ENCODE measurements at places on chromosomes 12 and 14.
A peak's percentile ranks its signal among the peaks of the same experiment; 100 is the strongest.

- peak; percentile 75 for DNase-seq
Measured at GRCh38 chr14:24145690-24146452, 539 bp downstream of the PSME2 start.

- DNase-seq = peak; percentile 80
Measured at GRCh38 chr12:75790219-75790618, 241.4 kb downstream of the PHLDA1 start.

- no peak for DNase-seq
Measured at GRCh38 chr14:87158283-87158682, 834.7 kb downstream of the GALC start.

GRCh38 chr12:117797202-117797601 is 171.6 kb downstream of the KSR2 start:
- no peak for DNase-seq

GRCh38 chr12:54024127-54024526 is 4.1 kb upstream of the HOXC6 start:
- no peak for DNase-seq

GRCh38 chr12:40238266-40238902 is 13.6 kb downstream of the LRRK2 start:
- no peak for DNase-seq

- no peak for DNase-seq
Measured at GRCh38 chr12:24381790-24382189, 432.3 kb upstream of the SOX5 start.

- peak; percentile 30 for DNase-seq
Measured at GRCh38 chr14:101408077-101408831, 153.0 kb upstream of the DIO3 start.

DNA sequence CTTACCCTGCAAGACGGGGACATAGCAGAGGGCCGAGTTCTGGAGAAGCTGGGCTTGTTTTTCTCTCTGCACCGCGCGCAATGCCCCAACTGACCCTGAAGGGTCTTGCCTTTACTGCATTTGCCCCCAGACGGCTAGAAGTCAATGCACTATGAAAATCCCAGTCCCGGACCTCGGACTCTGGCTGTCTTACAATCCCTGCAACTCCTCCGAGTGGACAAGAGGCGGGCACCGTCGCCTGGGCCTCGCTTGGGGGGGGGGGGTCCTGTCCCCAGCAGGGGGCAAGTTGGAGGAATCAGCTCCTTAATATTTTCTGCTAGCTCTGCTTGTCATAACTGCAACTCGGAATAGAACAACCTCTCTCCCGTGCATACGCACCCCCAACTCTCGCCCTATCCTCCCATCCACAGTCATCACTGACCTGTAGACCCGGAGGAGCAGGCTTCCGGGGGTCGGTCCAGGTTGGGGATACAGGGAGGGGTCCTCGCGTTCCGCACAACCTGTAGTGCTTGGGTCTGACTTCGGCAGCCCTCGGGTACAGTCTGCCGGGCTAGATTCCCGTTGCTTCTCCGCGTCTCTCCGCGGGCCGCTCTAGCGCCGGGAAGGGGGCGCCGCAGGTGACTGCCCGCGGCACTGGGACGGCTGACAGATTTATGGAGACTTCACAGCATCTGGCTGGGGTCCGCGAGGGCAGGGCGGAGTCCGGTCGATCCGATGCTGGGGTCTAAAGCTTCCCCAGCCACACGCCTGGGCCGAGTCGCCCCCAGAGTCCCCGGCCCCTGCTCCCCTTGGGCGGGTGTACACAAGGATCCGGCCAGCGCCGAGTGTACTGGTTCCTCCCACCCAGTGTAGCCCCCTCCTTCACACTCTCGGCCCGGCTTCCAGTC is 3.3 kb upstream of the PAX9 start:
- DNase-seq = no peak

DNA sequence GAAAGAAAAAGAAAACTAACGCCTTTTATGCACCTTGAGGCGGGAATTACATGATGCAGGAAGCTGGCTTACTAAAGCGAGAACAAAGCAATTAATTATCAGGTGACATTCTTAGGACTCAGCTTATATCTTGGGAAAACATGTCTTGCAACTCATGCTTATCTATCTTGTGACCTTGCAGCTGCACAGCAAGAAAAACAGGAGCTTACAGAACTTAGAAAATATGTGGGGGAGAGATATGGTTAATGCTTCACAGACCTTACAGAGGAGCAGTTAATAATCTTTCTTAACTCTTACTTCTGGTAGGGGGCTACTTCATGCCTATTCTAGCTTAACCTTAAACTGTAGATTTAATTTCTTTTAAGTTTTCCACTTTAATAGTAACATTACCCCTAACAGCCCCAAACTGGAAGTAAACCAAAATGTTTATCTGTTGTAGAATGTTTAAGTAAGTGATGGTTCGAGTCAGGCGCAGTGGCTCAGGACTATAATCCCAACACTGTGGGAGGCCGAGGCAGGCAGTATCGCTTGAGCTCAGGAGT is 13.2 kb upstream of the OR11G2 start:
- no peak for DNase-seq

DNA sequence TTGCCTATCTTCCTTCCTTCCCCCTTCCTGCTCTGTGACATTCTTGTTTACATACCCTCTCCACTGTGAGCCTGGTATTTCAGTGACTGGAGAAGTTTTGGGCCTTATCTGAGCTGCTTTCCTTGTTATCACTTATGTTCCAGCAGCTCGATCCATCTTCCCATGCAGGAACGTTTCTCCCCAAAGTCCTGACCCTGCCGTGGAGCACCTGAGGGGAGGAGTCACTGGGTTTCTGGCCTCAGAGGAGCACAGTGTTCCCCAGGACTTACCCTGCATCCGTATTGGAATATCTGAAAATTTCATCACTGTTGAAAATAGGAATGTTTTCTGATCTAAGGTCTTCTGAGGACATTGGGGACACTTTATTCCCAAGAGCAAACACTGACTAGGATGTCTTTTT is 141.8 kb downstream of the CACNA1C start:
- no peak for DNase-seq

- peak; percentile 78 for DNase-seq
Measured at GRCh38 chr14:74501135-74501614, 7.6 kb downstream of the ISCA2 start.

DNA sequence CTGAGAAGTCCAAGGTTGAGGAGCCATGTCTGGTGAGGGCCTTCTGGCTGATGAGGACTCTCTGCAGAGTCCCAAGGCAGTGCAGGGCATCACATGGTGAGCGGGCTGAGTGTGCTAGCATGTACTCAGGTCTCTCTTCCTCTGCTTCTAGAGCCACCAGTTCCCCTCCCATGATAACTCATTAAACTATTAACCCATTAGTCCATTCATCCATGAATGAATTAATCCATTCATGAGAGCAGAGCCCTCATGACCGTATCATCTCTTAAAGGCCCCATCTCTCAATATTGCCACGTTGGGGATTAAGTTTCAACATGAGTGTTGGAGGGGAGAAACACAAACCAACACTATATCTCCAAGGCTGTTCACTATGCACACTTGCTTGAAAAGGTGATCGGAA is 83.7 kb downstream of the TMEM30B start:
- DNase-seq = no peak

- DNase-seq = peak; percentile 96
Measured at GRCh38 chr14:34554540-34555250, 15.2 kb upstream of the EAPP start.

DNA sequence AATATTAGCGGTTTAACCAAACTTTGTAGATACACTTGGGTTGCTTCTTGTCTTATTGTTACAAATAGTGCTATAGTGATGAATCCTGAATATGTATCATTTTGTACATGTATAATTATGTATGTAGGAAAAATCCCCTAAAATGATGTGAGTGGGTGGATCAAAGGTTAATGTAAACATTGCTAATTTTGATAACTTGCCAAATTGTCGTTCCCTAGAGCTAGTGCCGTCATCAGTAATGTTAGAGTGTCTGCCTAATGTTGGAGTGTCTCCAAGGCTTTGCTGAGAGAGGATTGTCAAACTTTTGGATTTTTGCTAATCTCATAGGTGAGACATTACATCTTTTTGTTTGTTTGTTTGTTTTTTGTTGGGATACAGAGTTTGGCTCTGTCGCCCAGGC is 44.4 kb downstream of the AEBP2 start:
- DNase-seq = no peak

GRCh38 chr12:53953831-53954693 is 641 bp upstream of the HOXC12 start:
- DNase-seq = no peak

GRCh38 chr12:50185301-50185895 is 18.2 kb upstream of the CERS5 start:
- no peak for DNase-seq

DNA sequence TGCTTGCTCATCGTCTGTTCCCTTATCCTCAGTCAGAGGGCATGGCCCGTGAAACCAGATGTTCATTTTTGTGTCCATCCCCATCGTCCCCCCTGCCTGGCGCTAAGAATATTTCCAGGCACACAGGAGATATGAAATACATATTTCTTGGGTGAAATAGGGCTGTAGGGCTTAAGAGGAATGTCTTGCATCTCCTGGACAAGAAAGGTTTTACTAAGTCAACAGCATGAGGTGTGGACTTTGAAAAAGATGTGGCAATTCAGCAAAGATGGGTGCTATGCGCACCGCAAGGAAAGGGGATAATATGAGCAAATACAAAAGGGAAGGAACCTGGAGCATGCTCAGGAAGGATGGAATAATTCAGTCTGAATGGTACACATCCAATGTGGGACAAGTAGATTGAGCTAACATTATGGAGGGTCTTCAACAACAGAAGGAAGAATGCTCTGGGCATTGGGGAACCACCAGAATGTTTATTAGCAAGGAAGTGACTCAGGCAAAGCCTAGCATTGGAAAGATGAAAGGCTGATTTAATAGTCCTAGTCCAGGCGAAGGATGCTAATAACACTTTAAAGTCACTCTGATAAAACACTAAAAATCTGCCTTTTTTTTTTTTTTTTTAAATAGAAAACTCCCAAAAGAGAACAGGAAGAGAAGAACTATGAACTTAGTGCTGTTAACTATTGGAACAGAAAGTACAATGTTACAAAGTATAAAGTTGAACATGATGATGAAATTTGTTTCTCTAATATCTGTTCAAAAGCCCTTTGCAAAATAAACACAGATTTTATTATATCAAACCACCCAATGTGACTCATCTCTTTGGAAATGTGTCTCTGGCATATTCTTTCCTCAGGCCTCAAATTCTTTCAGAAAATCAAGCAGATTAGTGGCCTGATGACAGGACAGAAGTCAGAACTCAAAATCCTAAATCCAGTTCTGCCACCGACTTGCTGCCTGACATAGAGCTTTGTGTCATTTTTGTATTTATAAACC is 449.5 kb downstream of the BCAT1 start:
- DNase-seq = peak; percentile 84

DNA sequence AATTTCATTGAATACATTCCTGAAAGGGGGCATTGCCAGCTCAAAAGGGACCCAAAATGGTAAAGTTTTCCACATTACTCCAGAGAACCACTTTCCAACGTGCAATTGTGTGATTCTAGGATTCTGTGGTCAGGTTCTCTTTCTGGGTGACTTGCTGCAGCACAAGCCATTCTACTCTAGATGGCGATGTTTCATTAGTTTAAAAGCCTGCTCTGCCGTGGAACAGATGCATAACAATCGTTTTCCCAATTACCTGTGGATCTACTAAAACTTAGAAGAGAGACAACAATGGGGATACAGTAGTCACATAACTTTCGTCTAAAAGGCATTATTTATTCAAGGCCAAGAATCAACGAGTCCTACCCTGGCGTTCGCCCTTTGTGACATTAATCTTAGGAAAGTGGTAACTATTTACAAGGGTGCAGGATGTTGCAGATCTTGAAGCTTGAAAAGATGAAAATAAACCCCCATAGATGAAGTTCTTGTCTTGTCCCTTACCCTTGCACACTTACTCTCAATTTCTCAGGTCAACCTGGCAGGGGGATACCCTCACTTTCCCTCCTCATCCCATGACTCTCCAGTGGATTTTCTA is 400.9 kb downstream of the SNAPC1 start:
- peak; percentile 60 for DNase-seq

GRCh38 chr14:45095143-45095542 is 11.2 kb downstream of the PRPF39 start:
- no peak for DNase-seq

- no peak for DNase-seq
Measured at GRCh38 chr12:49953151-49953550, 2.6 kb downstream of the AQP2 start.

- DNase-seq = no peak
Measured at GRCh38 chr12:132651444-132652100, 33.0 kb downstream of the P2RX2 start.

GRCh38 chr12:75844985-75845384 is 186.6 kb downstream of the PHLDA1 start:
- DNase-seq = no peak

- DNase-seq = peak; percentile 96
Measured at GRCh38 chr12:12439636-12440035, 82.8 kb downstream of the BORCS5 start.

DNA sequence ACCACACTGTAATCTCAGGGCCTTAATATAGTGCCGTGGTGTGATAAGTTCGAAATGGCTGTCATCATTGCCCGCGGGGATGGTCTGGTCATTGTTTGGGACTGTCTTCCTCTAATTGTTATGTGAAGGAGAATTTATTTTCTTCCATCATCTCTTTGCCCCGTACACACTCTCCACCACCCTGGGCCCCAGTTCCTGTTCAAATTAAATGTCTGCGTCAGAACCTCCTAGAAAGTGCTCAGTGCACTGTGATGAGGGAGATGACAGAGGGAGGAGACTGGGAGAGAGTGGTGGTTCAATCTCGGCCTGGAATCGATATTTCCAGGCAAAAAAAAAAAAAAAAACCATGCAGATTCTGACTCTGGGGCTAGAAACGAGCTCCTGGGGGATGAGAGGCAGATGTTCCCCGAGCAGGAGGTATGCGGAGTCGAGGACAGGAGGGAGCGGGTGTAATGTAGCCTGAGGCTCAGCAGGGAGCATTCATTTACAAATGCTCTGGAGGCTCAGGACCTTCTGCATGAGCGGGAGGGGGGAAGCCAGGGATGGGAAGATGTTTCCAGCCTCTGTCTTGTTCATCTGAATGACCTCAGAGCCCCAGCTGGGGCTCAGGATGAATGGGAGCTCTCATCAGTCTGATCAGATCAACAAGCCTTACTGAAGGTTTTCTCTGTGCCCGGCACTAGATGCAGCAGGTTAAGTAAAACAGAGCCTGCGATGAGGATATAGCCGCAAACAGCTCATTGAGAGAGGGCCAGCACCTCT is 219.5 kb downstream of the TBX5 start:
- DNase-seq = no peak

GRCh38 chr12:129372876-129373275 is 519.6 kb downstream of the GLT1D1 start:
- no peak for DNase-seq

Data from ELR (cell line).